ENCODE measurements at places on chromosomes 1 and 21. TPM values are rescaled to one million over a fixed set of nuclear protein-coding genes. Genes with fewer than 3 reads are reported as not detected.

Gene S100A7
- 0.43 TPM for polyA plus RNA-seq

Gene TMPRSS3
- polyA plus RNA-seq = 1.7 TPM

Gene RRP1
- polyA plus RNA-seq = 29.0 TPM

Gene SPRR2A
- not detected for polyA plus RNA-seq

Gene OR11L1
- polyA plus RNA-seq = not detected

Gene PCNX2
- polyA plus RNA-seq = 16.1 TPM

Gene CALML6
- polyA plus RNA-seq = 0.65 TPM

Gene CELA3A
- polyA plus RNA-seq = not detected

Gene ZNF683
- polyA plus RNA-seq = not detected

Gene CYP4Z1
- 0.52 TPM for polyA plus RNA-seq

Gene RRP1B
- polyA plus RNA-seq = 33.7 TPM

Gene MYOM3
- polyA plus RNA-seq = 22.1 TPM

Gene SAMD13
- polyA plus RNA-seq = 6.6 TPM

Gene OLFM3
- polyA plus RNA-seq = 24.7 TPM

Gene ANKRD35
- polyA plus RNA-seq = 1.9 TPM

Gene BSDC1
- polyA plus RNA-seq = 61.7 TPM

Gene ATP5IF1
- polyA plus RNA-seq = 256 TPM

Gene GLIS1
- polyA plus RNA-seq = 2.5 TPM

Gene RIMKLA
- 0.65 TPM for polyA plus RNA-seq

Gene SLFNL1
- 1.1 TPM for polyA plus RNA-seq

Gene SLC37A1
- 8.0 TPM for polyA plus RNA-seq

Gene DENND2D
- polyA plus RNA-seq = 18.9 TPM

Gene ERG
- 17.4 TPM for polyA plus RNA-seq

Gene MUTYH
- 34.1 TPM for polyA plus RNA-seq

Gene KCNT2
- 12.5 TPM for polyA plus RNA-seq

Gene RGS4
- 11.0 TPM for polyA plus RNA-seq

Gene LCE1C
- polyA plus RNA-seq = not detected

Gene MASP2
- polyA plus RNA-seq = 12.8 TPM

Gene PTCH2
- 5.4 TPM for polyA plus RNA-seq

Gene RXFP4
- polyA plus RNA-seq = 0.15 TPM

Gene DYRK3
- 8.0 TPM for polyA plus RNA-seq

Gene HNRNPCL2
- polyA plus RNA-seq = not detected

Gene WNT2B
- 4.5 TPM for polyA plus RNA-seq

Gene MEGF6
- 8.6 TPM for polyA plus RNA-seq
